ENCODE measurements at places on chromosomes 13 and 19. TPM values are rescaled to one million over a fixed set of nuclear protein-coding genes. Genes with fewer than 3 reads are reported as not detected.

The C19orf38 gene
- 0.32 TPM for total RNA-seq

GRCh38 chr19:13633109-13633508, 126.8 kb upstream of the CACNA1A start:
- no peak for DNase-seq

The NANOS3 gene
- total RNA-seq: 0.78 TPM

GRCh38 chr13:96968027-96968426, 26.2 kb downstream of the OXGR1 start:
- DNase-seq: no peak

GRCh38 chr13:101691341-101691860, 238.9 kb downstream of the ITGBL1 start:
- no peak for DNase-seq

The ESD gene
- 94.9 TPM for total RNA-seq

DNA sequence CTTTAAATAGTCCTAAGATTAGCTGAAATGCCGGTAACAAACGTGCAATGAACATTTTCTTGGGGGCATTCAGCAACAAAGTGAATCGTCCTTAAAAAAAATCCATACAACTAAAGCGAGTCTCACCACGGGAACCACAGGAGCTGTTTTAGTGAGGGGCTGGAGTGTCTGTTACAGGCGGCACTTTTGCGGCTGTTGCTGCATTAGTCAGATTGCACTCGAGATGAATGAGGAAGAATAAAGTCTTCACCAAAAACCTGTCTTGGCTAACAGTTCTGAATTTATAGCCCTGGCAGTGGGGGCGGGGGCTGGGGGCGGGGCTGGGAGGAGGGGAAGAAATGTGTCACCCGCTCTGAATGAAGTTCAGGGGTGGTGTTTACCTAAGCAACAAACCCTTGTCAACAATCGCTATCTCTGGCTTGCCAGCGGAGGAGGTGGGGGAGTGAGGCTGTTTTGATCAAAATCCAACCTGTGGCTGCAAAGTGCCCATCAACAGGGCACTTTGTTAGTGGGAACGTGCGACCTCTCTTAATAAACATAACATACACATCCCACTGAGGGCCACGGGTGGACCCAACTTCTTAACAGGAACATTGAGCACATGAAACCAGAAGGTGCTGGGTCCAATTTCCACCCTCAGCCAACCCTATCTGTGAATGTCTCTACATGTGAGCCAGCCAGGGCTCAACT, 44.5 kb downstream of the RFX2 start:
- no peak for DNase-seq

The PPM1N gene
- total RNA-seq: 0.59 TPM

DNA sequence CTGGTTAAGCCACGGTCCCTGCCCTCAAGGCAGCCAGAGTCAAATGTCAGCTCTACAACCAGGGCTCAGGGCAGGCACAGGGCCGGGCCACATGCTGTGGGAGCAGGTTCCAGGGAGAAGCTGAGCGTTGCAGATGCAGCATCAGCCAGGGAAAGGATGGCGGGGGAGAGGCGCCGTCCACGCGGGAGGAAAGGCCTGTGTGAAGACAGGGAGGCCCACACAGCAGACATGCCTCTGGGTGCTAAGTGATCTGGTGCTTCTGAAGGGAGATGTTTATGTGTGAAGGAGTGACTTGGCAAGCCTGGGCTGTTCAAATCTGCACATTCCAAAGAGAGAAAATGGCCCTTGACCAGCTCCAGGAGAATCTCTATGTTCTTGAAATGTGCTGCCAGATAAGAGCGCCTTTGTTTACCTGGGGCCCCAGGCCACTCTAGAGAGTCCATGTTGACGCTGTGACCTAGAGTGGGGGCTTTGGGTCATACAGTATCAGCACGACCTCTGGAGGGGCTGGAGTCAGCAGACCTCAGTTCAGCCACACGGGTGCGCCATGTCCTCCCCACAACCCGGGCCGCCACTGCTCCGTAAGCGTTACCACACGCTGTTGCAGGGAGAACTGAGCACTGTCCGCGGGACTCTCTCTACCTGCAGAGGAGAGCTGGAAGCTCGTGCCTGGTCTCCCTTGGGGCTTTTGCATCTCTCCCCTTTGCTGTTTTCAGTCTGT, 15.9 kb upstream of the ATF5 start:
- DNase-seq: no peak

- DNase-seq: no peak
Measured at GRCh38 chr19:428149-428548, 19.2 kb upstream of the C2CD4C start.
